ENCODE measurements at places on chromosomes 5 and 9.

GRCh38 chr5:67793966-67794365 is 421.6 kb upstream of the PIK3R1 start:
- no peak for DNase-seq

DNA sequence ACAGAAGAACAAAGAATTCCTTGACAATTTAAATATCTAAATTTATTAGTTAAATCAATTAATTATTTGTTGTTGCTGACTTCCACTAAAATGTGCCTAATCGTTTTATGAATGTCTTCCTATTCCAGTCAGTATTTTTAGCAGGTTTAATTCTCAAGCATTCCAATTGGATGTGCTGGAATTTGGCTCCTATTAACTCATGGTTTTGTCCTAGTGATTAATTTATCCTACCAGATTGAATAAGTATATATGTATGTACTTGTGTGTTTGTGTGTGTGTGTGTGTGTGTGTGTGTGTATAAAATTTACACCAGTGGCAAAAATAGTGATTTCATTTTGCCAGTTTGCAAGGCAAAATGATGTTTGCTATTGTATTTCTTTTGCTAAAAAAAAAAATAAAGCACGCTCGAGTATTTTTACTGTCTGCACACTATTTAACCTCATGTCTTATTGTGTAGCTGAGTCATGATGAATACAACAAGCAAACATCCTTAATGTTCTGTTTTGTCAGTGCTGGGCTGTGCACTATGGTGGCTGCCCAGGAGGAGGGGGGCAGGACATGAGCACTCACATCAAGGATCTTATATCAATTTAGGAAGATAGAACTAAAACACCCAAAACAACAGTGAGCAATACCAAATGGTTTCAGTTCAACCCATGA is 375.5 kb downstream of the PDE4D start:
- peak; percentile 47 for DNase-seq

DNA sequence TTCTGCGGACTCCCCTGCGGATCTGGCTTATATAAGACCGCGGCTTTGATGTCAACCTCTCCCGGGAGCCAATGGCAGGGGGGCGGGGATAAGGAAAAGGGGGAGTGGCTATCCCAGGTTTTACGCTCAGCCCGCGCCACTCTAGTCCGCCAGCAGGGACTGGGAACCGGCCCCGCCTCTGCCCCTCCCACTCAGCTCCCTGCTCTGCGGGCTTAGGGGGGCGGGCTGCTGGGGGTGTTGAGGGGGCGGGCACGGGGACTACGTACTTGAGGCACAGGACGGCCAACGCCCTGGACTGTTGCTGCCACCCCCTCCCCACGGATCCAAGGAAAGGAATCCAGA is at the start of gene HAND1:
Gene HAND1, minus strand, starts transcription at position 4 of the 342 bp plus-strand sequence. CDS start 219 bp downstream, outside the sequence.
- peak; percentile 78 for DNase-seq

DNA sequence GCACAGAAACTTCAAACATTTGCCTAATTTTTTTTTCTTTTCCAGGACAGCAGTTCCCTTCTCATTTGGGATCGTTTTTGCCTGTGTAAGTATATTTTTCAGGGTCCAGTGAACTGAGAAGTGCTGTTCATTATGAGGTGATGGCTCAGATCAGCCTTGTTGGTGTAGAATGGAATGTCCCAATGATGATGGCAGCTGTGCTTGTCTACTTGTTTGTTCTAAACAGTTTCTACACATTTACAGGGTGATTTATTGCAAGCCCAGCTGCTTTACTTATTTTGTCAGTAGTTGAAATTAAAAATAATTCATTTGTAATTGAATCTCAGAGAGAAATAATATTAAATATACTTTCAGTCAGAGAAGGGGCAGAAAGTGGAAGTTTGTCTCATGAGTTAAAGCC is 337.6 kb upstream of the SEMA6A start:
- no peak for DNase-seq

- DNase-seq: no peak
These were observed 42.8 kb downstream of the NFIB start for GRCh38 chr9:14271093-14271673.

GRCh38 chr5:56480078-56480704 is 247.1 kb upstream of the ANKRD55 start:
- peak; percentile 22 for DNase-seq

DNA sequence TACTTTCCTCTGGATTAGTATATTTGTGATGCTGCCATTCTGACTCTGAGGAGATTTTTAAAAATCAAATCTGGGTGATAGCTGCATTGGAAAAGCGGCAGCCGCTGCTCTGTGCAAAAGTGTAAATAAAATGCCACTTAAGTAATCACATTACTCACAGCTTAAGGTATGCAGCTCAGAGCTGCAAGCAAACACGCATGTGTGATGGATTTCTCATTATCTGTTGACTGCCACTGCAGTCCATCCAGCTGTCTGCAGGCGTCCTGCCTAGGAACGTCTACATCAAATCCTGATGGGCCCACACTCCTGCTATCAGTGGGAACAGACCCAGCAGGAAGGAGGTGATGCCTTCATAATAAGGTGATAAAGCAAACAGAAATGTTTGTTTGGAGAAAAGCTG is 216.9 kb downstream of the SPOCK1 start:
- DNase-seq: peak; percentile 52

GRCh38 chr5:145774442-145774841 is 60.7 kb downstream of the PRELID2 start:
- no peak for DNase-seq

- no peak for DNase-seq
These were observed 2.8 kb upstream of the DUSP1 start for GRCh38 chr5:172773481-172774469.

DNA sequence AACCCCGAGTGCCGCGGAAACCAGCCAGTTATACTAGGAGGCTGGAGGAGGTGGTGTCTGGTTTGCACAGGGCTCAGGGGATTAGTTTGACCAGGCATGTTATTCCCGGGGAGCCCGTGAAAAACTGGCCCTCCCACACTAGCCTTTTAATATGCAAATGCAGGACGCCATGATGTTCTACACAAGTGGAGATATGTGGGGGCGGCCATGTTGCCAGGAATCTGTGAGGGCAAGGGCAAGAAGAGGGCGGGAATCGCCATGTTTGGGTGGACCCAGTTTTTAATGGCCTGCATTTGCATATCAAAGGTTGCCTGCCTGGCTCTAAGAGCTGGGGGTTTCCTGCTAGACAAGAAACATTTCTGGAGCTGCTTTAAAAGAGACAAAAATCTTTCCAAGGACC is 940.7 kb downstream of the CDH18 start:
- DNase-seq: no peak

GRCh38 chr9:138099803-138100598 is 222.4 kb downstream of the CACNA1B start:
- no peak for DNase-seq

DNA sequence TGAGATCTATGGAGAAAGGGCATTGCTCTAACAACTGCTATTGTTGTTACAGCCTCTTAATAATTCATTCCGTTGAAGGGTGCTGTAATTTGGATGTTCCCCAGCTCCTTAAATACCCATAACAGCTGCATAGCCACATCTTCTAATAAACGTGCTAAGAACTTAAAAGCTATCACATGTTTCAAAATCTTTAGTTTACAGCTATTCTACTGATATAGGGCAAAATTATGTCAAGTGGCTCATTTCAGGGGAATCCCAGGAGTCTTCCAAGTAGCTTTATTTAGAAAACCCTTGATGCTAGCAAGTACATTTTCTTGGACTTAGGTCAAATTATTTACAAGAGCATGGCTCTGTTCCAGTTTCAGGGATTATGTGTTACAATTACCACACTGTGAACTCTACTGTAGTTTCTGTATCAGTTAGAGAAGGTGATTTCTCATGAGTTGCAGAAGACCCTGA is 990.4 kb upstream of the ACO1 start:
- DNase-seq: no peak

DNA sequence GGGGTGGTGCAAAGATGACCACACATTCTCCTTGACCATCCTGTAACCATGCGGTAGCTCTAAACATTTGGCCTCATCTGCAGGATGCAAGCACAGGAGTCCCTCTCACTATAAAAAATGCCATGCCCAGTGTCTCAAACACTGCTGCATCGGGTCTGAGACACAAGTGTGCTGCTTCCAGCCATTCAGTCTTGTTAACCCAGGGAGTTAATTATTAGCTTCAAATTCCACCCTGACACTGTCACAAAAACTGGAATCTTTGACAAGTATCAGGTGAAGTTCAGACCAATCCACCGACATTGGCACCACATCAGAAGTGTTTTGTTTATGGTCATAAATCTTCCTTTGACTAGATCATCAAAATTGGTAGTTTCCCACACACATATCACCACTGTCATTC is 119.1 kb upstream of the RASEF start:
- no peak for DNase-seq

DNA sequence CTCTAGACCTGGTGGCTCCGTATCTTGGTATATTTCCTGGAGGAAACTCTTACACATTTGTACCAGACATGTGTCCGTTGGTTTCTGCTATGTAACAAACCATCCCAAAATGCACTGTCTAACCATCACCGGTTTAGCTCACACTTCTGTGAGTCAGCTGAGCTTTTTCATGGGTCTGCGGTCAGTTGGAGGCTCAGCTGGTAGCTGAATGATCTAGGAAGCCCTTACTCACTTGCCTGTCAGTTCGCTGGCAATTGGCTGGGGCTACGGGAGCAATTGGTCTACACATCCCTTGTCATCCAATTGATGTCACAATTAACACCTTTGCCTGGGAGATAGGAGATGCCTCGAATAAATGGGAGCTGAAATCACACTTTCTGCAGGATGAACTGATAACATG is 11.6 kb upstream of the WHRN start:
- DNase-seq: peak; percentile 54

DNA sequence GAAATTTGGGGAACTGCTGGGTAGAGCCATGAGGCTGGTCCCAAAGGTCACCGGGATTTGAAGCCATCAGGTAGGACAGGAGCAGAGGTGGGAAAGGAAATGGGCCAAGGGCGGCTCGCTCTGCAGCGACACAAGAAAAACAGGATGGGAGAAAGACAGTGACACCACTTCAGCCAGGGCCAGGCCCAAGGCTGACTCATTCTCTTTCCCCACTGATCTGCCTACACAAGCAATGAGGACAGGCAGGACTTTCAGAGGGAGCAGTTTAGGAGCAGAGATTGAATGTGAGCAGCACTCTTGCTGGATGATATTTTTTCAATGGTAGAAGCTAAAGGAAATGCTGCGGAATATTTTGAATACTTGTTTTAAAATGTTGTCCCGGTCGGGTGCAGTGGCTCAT is 3.5 kb downstream of the RUFY1 start:
- DNase-seq: peak; percentile 63

DNA sequence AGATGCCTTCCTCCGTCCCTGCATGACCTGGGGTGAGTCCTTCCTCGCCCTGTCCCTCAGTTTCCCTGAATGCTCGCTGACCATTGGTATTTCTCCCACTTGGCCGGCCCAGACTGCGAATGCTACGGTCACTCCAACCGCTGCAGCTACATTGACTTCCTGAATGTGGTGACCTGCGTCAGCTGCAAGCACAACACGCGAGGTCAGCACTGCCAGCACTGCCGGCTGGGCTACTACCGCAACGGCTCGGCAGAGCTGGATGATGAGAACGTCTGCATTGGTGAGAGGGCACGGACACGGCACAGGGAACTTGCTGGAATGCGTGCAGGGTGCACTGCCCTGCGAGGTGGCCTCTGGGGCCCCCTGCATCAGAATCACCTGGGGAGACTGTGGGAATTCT is 77.1 kb downstream of the NTNG2 start:
- no peak for DNase-seq

DNA sequence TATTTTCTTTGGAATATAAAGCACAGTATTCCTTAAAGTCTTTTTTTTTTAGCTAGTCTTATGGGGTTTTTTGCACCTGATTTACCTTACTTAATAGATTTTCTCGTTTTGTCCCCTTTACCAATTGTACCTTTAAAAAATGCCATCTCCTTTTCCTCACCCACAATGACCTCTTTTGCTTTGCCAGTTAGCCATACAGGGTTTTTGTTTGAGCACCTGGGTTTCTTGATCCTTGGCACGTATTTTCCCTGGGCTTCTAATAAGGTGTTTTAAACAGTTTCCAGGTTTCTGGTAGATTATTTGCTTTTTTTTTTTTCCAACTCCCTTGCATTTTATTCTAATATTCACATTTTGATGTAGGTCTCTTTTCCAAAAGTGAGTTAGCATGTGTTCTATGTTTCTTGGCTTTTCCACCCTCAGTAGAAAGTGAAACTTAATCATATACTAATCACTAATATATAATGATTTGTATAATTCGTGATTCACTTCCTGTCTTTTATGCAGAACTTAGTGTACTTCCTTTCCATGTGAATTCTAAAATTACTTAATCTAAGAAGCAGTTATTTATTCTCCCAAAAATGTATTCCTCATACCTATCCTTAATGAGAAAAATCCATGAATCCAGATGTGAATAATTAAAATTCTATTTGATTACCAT is 673.9 kb upstream of the RGMB start:
- DNase-seq: no peak

- DNase-seq: no peak
These were observed 24.0 kb upstream of the VCAN start for GRCh38 chr5:83447533-83447932.

GRCh38 chr5:74613283-74613682 is 27.2 kb downstream of the ENC1 start:
- no peak for DNase-seq

DNA sequence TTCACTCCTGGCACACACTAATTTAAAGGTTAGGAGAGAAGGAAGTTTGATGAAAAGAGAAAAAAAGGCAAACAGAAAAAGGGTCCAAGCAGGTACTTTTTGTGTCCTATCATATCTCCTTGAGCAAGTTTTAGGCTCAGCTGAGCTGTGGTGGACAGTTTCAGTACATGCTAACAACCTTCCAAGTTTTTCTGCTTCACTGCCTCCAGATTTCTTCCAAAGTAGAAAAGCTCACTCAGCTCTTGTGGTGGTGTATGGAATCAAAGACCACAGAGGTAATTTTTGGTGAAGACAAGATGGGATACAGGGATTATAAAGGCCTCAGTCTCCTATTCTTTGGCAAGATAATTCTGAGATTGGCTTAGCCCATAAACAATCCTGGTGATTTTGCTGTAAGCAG is 921.8 kb downstream of the NR2F1-AS1 start:
- DNase-seq: no peak

DNA sequence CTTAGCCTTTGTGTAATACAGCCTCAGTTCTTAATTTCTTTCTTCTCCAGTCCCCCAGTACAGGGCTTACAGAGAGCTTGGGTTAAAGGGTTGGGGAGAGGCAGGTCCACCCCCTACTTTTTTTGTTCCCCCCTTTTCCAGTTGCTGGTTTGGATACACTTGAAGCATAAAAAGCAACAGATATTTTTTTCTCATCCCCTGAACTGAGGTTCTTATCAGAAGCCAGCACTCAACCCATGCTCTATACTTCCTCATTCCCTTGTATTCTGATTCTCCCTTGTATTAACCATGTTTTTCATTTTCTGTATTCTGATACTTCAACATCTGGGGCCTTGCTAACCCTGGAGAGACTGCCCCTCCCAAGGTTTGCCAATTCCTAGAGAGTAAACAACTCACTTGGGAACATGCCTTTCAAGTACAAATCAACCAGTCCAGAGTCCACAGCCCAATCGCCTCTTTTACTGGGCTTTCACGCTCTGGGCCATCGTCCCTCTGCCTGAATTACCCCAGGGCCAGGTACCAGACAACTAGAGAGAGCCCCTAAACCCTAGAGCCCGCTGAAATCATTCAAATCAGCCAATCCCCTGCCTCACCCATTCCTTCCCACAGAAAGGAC is 333.4 kb upstream of the PUM3 start:
- DNase-seq: no peak

GRCh38 chr5:8418049-8418426 is 549.1 kb downstream of the MTRR start:
- DNase-seq: no peak

GRCh38 chr9:120934281-120934680 is 7.7 kb upstream of the TRAF1 start:
- no peak for DNase-seq

Measured in AG20443 (cell line).